ENCODE measurements at places on chromosomes 5 and 9.

DNA sequence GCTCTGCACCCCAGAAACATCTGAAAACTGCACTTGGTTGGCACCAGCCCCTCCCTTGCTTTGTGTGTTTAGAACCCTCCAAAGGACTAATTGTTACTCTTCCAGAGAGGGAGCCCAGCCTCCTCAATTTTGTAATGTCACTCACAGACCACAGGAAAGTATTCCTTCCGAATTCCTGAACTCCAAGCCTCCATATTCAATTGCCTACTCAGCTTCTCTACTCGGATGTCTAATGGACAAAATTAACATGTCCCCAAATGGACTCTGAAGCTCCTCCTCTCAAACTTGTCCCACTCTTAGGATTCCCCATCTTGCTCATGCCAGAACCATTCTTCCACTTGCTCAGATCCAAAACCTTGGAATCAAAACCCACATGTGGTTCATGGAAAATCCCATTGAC is 3.9 kb upstream of the TMEM171 start:
- DNase-seq: no peak

- DNase-seq: no peak
These were observed 32.9 kb upstream of the ENTREP1 start for GRCh38 chr9:69292078-69292477.

GRCh38 chr5:138668451-138669380 is 84.5 kb upstream of the CTNNA1 start:
- DNase-seq: no peak

- no peak for DNase-seq
These were observed 28.7 kb downstream of the PTTG1 start for GRCh38 chr5:160450164-160450932.

GRCh38 chr5:123174916-123175481 is 86.0 kb downstream of the PRDM6 start:
- DNase-seq: no peak

DNA sequence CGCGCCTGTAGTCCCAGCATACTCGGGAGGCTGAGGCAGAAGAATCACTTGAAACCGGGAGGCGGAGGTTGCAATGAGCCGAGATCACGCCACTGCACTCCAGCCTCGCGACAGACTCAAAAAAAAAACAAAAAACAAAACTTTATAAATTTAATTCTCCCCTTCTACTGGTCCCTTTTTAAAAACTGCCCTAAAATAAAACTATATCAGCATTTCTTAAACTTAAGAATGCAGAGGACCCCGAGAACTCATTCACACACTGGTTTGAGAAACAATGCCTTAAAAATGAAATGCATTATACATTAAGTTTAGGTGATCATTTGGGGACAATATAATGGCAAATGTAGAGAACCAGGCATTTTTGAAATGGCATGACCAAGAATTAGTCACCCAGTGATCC is 2.3 kb downstream of the C5orf15 start:
- no peak for DNase-seq

DNA sequence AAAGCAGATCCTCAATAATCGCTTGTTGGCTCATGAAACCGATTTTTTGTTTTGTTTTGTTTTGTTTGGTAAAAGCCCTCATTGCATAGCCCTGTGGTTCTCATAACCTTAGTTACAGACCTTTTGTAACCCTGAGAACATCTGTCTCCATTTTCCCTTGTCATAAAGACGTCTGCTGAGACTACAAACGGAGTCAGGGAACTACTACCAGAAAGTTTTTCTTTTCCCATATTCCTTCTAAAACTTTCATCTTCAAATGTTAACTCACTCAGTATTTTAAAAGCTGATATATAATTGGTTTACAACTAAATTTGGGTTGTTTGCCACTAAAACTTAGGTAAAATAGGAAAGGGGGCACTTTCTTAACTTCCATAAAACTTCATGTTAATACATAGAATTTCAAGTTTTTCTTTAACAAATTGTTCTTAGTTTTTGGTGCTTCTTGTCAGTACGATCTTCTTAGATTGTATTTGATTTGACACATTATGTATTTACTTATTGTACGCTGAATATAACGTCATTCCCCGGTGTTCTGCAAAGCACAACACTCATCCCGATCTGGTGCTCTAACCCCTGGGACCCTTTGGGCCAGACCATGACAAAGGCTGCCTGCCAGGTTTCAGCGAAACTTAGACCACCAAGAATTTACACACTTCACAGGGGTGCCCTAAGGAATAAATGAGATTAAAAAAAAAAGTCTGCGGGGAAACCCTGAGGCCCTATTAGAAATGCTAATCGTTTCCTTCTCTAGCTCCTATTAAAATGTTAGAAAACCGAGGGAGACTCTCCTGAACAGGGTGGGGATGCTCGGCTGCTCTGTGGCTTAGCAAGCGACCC is 1.1 kb upstream of the ANP32B start:
- no peak for DNase-seq

DNA sequence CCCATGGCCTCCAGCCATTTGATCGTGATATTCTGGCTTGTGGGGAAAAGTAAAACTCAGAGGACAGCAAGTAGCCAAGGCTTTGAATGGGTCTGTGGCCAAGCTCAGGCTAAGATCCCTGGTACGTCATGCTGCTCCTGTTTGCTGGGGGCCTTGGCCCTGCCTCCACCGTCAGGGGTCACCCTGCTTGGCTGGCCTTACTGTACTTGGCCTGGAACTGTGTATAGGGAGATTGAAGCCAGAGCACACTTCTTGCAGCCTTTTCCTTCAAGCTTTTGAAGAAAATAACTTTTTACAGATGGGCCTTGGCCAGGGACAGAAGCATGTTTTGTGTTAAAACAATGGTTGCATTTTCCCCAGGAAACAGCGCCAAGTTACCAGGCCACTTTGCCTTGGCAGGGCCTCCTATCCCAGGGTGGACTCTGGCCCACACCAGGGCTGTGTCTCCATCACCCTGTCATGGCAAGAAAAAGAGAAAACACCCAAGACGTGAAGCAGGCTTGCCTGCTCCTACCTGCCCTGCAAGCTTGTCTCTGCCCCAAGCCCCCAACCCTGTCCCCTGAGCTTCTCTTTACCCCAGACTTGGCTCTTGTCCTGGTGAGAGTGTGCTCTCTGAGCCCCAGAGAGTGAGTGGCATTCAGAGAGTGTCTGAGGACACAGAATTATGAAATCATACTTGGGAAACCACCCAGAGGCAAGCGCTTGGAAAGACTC is 286.9 kb downstream of the GADD45G start:
- peak; percentile 57 for DNase-seq

GRCh38 chr5:115772731-115773475 is 43.6 kb downstream of the CDO1 start:
- no peak for DNase-seq

DNA sequence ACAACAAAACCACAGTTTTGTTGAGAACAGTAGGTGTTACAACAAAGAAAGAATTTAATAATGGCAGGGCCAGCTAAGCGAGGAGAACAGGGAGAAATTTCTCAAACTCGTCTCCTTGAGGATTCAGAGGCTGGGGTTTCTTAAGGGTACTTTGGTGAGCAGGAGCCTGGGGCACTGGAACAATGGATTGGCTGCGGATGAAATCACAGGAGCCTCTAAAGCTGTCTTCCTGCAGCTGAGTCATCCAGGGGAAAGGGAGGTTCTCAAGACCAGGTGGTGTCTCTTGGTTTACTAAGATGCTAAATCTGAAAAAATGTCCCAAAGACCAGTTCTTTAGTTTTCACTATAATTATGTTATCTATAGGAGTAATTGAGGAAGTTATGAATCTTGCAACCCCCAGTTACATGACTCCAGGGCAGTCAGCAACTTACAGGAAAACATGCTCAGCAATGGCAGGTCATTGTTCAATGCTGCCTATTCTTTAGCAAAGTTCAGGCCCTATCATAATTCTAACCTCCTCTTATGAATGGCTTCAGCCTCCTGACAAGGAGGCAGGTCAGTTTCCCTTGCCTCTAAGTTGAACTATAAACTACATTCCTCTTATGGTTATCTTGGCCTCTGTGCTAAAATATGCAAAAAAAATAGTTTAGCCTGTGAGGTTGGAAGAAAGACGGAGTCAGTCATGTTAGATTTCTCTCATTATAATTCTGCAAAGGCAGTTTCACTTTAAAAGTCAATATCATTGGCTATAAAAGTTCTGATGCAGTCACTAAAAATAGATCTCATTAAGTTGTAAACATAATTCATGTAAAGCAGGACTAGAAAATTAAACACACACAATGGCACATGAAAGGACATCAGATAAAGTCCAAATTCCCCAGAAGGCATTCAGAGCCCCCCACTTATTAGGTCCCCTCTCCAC is 63.3 kb upstream of the CKS2 start:
- no peak for DNase-seq

DNA sequence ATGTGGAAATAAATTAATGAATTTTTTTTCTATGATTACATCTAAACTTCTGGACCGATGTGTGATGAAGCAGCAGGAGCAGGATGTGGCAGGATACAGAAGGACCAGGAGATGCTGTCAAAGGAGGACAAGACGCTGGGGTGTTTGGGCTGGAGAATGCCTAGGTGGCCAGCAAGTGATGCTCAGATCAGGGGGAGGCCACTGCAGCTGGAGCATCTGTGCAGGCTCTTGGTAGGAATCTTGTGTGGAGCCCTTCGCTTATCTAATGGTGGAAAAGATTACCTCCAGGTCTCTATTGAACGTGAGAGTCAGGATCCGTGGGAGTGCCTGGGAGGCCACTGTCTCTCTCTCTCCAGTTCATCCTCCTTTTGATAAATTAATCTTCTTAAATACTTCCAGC is 79.8 kb downstream of the MRPL36 start:
- no peak for DNase-seq

DNA sequence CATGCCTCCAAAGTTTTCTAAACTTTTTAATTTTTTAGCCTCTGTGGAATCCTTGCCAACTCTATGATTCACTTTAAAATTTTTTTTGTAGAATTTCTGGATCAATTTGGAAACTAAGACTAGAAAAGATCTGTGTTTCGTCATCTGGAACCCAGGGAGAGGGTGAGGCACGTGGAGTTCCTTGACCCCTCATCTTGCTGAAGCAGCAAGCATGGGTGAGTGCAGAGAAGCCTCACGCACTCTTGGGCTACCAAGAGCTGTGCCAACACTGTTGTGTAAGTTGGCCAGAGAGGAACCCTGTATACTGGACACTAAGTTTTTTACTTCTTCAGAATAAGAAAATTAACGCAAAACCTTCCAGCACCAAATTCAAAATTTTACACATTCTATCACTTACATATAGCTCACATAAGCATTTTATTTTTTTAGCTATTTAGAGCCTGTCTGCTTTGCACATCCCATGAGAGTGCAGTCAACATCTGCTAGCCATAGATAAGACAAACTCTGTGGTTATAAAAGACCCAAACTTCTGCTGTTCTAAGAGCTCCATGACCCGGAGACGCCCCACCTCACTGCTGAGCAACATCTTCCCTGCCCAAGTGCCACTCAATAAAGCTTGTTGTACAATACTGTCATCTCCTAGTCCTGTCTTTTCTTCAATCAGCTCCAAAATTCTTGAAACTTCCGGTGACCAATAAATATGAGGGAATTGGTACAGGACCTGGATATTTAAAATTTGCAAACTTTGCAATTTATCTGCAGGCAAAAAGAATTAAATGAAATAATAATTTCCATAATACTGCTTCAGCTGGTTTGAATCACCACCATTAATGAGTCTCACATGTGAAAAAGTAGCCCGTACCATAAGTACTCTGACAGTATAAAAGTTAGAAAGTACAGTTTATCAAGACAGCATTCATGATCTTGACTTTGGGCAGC is 69.7 kb upstream of the ADCY2 start:
- DNase-seq: no peak

GRCh38 chr5:172860520-172861443 is 26.7 kb downstream of the ERGIC1 start:
- DNase-seq: peak; percentile 38

DNA sequence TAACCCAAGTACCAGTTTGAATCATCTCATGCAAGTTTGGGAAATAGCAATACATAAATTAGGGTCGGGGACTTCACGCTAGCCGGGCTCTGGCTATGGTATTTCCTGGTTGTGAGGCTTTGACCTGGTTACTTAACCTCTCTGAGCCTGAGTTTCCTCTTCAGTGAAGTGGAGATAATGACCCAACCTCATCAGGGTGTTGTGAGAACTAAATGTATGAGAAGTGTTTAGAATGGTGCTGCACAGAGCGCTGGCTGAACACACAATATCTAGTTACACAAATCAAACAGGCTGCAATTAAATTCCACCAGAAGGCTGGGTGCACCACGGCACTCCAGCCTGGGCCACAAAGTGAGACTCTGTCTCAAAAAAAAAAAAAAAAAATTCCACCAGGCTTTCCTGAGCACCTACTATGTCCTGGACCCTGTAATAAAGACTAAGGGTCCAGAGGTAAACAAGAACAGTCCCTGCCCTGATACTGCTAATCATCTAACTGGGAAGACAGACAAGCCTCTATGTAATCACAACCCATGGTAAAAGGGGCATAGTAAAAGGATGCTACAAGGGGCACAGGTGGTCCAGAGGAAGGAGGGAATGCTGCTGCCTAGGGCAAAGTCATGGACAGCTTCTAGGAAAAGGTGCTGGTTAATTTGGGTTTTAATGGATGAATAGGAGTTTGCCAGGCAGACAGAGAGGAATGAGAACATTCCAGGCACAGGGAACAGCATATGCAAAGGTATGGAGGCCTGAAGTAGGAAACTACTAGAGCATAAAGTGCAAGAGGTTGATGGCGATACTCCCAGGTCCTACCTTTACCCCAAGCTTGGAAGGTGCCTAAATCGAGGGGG is 27.7 kb downstream of the DUSP1 start:
- DNase-seq: no peak

DNA sequence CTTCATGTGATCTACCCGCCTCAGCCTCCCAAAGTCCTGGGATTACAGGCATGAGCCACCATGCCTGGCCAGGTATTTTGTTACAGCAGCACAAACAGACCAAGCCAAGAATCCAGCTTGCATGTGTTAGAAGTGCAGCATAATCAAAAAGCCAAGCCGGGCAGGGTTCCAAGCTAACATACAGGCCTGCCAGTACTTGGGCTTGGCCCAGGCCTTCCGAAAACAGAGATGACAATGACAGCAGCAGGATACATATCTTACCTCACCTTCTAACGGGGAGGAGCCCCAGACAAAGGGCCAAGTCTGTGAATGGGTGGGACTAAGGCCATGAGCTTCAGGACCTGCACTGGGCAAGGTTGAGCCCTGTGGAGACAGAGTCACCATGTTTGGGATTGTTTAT is 91.4 kb upstream of the ZNF462 start:
- no peak for DNase-seq

- DNase-seq: no peak
These were observed 20.1 kb downstream of the NDUFS4 start for GRCh38 chr5:53580547-53580946.

DNA sequence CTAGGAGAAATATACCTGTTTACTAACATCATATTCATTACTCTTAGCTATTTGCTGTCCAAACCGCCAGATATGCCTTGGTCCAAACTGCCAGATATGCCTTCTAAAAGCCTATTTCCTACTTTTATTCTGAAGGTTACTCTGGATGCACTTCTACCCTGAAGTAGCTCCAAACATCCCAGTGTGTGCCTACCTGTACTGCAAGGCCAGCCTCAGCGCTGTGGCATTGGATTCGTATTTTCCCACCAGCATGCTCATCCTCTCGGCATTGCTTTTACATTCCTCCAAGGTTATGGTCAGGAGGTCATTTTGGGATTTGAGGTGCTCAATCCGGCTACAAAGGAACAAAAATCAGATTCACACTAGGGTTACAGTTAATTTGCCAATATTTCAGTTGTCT is 94.3 kb downstream of the DCP2 start:
- DNase-seq: no peak
